Hematopoietic multipotent progenitor cell treated with erythropoietin and hydrocortisone succinate and interleukin-3 and kit ligand, for 8 days (in vitro differentiated cells): ENCODE measurements at places on chromosomes 13 and 19.

DNA sequence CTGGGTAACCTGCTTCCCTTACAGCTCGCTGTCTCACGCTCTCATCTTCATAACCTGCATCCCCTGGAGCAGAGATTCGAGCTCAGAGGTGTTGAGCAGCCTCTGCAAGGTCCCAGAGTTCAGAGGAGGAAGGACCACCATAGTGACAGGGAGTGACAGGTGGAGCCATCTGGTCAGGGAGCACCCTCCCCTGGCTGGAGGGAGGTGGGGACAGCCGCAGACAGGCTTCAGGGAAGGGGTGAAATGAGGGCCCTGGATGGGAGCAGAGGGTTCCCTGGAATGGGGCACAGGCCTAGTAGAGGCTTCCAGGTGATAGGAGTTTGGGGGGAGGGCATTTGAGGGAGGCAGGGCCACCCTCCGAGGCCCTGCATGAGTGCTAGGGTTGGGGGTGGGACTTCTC is 82.1 kb downstream of the ZNF429 start:
- DNase-seq = no peak

DNA sequence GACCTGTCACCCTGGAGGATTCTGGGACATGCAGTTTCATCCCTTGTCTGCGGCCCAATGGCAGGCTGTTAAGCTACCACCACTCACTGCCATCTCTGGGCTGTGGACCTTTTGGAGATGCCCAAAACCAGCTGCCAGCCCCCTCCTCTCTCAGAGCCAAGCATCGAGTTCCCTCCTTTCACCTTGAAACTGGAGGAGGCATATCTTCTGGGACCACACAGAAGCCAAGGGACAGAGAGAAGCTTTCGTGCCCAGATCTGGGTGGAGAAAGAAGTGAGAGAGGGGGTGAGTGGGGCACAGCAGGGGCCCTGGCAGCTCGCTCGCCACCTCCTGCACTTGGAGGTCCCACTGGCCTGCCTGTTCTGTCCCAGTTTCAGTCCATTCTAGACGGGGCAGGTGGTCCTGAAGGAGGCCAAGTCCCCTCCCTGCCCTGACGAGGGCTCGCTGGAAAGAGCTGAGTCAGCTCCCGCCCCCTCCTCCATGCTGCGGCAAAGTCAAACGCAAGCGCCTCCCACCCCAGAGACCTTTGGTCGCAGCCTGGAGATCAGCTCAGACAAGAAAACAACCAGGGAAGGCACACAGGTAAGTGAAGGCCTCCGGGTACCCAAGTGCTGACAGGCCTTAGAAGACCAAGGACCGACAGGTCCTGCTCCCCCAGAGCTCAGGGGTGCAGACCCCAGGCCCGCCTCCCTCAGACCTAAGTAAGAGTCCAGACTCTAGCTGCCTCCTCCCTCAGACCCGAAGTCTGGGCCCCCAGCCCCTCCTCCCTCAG is 3.8 kb downstream of the BCAT2 start:
- no peak for DNase-seq

DNA sequence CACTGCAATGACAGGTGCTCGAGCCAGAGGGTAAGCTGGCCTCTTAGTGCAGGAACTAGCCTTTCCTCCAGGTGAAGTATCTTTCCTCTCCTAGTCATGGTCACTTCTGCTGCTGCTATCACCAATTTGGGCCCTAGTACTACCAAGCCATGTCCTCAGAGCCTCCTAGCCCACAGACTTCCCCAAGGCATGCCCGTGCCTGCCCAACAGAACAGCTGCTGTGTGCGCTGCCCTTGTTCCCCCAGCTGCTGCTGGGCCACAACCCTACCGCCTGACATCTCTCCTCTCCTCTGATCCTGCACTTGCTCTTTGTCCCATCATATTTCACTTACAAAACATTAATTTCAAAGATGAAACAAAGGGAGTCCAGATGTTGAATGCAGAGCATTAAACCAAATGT is 168.5 kb upstream of the FREM2 start:
- DNase-seq = no peak

DNA sequence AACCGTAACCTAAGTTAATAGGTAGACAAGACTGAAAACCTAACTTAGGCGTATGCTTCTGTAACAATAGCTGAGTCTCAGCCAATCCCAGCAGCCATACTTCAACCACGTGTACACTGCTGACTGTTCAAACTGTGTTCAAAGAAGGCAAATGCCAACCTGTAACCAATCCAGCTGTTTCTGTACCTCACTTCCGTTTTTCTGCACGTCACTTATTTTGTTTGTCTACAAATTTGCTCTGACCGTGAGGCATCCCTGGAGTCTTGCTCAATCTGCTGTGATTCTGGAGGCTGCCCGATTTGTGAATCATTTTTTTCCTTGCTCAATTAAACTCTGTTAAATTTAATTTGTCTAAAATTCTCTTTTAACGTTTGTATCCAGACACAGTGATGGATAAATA is 59.2 kb downstream of the EDNRB start:
- DNase-seq = no peak

DNA sequence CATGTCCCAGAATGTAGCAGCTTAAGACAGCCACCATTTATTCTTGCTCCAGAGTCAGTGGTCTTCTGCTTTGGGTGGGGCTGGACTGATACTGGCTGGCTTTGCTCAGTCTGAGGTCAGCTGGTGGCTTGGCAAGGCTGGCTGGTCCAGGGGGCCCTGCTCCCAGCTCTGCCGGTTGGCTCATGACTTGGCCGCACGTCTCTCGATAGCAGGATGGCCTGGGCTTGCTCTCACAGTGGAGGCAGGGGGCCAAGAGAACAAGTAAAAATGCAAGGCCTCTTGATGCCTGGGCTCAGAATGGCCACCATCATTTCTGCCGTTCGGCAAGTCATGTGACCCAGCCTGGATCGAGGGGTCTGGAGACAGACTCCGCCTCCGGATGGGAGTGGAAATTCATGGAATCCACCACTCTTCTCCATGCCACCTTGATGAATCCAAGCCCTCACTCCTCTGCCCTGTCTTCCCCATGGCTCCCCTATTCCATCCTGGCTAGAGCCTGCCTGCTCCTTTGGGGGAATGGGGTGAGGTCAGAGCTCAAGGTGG is 13.1 kb downstream of the ACTMAP start:
- DNase-seq = no peak

DNA sequence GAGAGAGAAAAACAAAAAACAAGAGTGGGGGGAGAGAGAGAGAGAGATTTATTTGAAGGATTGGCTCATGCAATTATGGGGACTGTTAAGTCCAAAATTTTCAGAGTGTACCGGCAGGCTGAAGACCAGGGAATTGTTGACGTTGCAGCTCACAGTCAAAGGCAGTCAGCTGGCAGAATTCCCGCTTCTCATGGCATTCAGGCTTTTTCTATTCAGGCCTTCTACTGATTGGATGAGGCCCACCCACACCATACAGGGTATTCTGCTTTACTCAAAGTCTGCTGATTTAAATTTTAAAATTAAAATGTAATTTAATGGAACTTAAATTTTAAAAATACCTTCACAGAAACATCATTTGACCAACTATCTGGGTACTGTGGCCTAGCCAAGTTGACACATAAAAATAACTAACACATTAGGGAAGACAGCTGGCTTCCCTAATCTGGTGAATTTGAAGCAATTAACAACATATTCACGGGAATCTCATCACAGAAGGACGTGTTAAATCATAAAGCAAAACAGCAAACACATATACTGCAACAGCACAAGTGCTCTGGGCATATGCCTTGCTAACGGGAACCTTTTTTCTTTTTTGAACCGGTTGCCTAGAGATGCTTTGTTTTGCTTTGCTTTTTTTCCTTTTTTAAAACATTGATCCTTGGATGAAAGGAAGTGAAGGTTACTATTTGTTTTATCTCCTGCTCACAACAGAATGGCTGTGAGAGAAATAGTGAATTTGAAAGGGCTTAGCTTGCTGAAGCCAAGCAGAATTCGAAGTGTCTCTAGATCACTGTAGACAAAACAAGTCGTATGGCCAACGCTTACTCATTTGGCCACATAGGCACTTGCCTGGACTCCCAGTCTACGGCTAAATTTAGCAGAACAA is 505.1 kb downstream of the IRS2 start:
- DNase-seq = no peak

DNA sequence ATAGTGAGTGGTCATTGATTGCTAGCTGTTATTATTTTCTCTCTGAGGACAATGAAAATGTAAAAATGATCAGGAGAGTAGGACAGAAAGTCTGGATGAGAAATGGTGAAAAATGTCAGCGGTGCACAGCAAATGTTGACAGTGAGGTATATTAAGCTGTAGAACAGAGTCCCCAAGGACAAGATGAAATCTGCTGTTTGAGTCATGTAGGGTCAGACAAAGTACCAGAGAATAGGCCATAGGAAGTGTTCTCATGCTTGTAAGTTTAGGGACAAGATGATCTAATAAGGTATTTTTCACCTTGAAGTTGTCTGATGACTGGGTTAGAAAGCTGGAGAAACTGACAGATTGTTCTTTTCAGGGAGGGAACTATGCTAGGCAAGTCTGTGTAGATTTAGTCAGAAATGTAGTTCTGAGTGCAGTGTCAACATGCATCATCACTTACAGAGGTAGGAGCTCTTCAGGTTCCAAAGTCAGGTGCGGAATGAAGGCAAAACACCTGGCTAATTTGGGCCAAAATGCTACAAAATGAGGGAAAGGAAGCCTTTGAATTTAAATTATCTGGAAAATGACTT is 369.3 kb downstream of the DLEU7 start:
- DNase-seq = no peak
